Stimulated activated CD4-positive, alpha-beta T cell treated with anti-CD3 and anti-CD28 coated beads, Interleukin-1b, Interleukin-23, amount 100 ng/mL, for 1 hour (primary cell): ENCODE measurements at places on chromosomes 2 and 18.

GRCh38 chr2:230712443-230713330, at the start of gene CAB39:
TSS of gene CAB39 (plus strand) at chr2:230712842. CDS start at chr2:230760002, 47,160 bp downstream.
- peak; percentile 65 for DNase-seq

DNA sequence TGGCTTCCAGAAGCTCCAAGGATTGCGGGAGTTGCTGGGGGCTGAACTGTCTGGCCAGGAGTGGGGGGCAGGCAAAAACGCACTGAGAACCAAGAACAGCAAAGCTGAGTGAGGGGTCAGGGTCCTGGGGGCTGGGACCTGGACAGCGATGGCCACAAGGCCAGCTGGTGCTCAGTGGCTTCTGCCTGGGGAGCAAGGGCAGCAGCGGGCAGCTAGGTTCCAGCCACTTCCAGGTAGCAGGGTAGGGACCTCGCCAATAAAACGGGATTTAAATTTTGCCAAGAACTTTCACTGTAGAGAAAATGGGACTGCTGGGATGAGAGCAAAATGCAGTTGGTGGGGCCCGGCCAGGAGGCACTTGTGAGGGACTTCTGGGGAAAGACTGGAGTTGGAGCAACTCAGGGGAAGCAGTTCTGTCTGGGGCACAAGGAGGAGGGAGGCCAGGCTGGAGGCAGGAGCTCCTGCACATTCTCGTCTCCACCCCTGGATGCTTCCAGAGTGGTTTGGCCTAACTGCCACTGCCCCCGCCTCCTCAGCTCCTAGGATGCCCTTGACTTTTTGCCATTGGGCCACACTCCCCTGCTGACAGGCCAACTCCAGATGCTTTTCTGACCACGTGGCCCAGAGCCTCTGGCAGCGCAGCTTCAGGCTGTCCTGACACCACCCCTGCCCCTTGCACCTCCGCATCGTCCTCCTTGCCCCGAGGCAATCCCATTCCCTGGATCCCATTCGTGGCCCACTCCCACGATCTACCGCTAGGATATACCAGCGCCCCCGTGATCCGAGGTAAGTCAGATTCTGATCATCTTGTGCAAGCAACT, 5.5 kb upstream of the CCDC74A start:
- DNase-seq = no peak

- DNase-seq = no peak
Observed at GRCh38 chr2:100739735-100740432, 80.1 kb upstream of the NPAS2 start.

DNA sequence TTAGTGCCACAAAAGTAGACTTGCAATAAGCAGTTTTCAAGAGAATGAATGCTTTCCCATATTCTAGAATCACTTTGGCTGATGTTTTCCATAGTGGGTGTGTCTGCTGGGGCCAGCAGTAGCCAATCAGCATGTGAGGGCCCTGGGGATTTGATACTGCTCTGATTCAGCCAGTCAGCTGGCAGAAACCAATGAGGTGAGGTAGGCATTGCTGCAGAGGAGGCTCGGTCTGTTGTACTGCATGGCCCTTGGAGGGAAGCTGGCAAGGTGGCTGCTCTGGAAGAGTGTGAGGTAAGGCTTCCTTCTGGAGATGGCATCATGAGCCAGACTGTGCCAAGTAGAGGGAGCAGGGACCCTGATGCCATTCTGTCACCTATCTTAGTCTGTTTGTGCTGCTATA, 22.7 kb downstream of the TMEM87B start:
- no peak for DNase-seq

GRCh38 chr18:22193466-22193865, 24.1 kb downstream of the GATA6 start:
- no peak for DNase-seq

GRCh38 chr2:219124381-219125110, 36.1 kb downstream of the NHEJ1 start:
- no peak for DNase-seq

GRCh38 chr2:231634412-231634811, 41.7 kb downstream of the TEX44 start:
- no peak for DNase-seq

- no peak for DNase-seq
Observed at GRCh38 chr18:22149710-22150109, 19.7 kb upstream of the GATA6 start.

- no peak for DNase-seq
Observed at GRCh38 chr2:240926516-240927389, 20.6 kb downstream of the CROCC2 start.

DNA sequence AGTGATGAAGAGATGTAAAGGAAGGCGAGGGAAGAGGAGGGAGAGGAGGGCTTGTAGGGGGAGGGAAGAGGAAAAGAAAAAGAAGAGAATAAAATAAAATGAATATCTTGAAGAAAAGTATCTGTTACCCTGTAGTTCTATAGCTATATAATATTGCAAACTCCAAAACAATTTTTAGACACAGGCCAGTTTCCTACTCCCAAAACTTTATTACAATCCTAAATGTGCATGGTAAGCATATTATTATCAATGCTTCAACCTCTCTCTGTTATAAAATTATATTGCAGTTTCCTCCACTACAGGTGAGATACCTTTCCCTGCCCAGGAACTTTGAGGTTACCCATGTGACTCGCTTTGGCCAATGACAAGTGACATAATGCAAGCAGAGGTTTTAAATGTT, 1351.6 kb upstream of the NRXN1 start:
- DNase-seq = no peak

DNA sequence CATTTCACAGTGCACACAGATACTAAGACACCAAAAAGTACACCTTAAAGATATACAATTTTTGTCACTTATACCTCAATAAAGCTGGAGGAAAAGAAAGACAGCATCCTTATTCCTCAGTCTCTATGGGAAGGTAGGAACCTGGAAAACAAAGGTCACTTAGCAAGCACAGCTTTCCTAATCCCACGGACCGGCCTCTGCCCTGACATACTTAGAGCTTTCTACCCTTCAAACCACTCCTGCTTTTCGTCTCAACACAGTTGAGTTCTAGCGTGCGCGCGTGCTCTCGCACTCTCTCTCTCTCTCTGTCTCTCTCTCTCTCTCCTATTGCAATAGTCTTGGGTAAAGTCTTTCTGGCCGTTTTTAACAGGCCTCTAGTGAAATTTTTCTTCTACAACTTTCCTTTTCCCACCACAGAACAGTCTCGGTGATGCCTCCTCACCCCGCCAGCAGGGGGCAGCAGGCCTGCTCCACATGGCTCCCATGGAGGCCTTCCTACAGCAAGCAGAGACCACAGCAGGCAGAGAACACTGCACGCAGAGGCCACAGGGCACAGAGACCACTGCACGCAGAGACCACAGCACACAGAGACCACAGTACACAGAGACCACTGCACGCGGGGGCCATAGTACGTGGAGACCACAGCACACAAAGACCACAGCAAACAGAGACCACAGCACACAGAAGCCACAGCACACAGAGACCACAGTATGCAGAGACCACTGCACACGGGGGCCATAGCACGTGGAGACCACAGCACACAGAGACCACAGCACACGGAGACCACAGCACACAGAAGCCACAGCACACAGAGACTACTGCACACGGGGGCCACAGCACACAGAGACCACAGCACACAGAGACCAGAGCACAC, 106.9 kb downstream of the FBXO15 start:
- DNase-seq = peak; percentile 60

DNA sequence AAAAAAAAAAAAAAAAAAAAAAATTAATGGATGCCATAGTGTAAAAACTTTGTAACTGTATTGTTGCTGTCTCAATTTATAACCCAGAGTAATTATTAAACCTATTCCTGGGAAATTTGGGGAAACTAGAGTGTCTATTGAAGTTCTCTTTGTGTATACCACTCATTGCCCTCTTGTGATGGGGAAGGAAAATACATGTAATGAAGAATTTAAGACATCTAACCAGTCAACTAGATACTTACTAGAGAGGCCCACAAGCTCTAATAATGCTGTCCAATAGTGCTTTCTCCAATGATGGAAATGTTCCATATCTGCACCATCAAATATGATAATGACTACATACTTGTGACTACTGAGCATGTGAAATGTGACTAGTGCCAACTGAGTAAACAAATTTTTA, 168.5 kb upstream of the SLC39A10 start:
- no peak for DNase-seq

DNA sequence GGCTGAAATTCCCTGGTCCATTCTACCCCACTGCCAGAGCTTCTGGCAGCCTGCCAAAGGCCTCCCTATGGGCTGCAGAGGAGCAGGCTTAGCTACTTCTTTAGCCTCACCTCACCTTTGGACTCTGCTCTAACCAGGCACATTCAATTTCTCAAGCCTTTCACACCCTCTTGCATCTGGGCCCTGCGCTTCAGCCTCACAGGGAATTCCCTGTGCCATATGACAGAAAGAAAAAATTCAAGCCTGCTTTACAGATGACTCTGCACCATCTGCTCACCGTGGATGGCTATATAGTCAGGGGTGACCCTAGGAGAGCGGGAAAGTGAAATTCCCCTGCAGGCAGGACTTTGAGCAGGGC, 62.5 kb downstream of the REEP1 start:
- DNase-seq = no peak

DNA sequence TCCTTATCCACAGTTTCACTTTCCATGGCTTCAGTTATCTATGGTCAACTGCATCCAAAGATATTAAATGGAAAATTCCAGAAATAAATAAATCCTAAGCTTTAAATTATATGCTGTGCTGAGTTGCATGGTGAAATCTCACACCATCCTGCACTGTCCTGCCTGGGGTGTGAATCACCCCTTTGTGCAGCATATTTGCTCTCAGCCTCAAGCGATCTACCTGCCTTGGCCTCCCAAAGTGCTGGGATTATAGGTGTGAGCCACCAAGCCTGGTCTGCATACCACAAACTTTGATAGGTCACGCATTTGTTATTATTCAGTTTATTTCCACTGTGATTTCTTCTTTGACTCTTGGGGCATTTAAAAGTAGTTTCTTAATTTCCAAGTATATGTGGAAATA, 117.2 kb downstream of the SPIRE1 start:
- no peak for DNase-seq

DNA sequence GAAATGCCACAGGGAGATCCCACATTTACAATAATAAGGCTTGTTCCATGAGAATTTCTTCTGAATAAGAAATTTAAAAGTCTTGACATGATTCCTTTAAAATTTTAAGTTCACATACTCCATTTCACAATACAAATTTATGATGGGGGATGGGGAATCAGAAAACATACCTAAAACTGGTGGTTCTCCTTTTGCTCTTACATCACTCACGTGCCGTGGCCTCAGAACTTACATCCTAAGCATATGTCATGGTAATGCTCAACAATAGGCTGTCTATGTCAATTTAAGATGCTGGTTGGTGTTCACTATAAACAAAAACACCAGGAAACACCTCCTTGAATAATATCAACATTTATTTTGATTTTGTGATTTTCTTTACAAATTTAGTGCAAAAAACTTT, 12.8 kb downstream of the UPP2 start:
- DNase-seq = no peak

- no peak for DNase-seq
Observed at GRCh38 chr2:149331023-149331400, 625 bp downstream of the LYPD6 start.

GRCh38 chr2:207473049-207473930, 56.5 kb upstream of the CREB1 start:
- no peak for DNase-seq

- DNase-seq = no peak
Observed at GRCh38 chr2:45089554-45090261, 80.5 kb upstream of the SIX2 start.

DNA sequence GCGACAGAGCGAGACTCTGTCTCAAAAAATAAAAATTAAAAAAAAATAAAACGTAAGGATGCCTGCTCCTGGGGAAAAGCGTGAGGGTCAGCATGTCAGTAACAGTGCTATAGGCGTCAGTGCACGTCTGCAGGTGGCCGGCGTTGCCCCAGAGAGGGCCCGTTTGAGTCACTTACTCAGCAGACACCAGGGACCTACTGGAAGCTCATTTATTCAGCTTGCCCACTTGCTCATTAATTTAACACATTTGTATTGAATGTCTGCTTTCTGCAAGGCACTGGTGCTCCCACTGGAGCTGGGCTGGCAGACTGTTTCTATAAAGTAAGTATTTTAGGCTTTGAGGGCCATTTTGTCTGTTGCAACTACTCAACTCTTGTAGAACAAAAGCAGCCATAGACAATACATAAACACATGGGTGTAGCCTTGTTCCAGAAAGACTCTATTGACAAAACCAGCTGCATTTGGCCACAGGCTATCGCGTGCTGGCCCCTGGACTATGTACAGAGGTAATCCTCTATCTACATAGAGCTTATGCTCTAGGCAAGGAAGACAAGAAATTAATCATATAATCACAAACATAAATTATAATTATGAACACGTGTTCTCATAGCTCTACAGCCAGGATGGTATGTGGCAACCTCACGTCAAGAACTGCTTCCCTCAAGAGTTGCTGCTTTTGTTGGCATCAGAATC, 73.2 kb downstream of the KLHL29 start:
- DNase-seq = no peak

DNA sequence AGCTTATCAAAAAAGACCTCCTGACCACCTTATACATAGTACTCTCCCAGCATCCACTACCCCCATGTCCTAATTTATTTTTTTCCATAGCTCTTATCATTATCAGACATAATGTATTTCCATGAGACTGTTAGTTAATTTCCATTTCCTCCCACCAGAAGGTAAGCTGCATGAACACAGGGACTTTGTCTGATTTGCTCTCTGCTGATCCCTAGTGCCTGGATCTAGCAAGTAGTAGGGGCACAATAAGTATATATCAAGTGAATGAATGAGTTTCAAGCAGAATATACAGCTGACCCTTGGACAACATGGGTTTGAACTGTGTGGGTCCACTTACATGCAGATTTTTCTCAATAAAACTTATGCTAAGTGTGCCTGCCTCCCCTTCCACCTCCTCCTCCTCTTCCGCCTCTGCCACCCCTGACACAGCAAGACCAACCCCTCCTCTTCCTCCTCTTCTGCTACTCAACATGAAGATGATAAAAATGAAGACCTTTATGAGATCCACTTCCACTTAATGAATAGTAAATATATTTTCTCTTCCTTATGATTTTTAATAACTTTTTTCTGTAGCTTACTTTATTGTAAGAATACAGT, 53.8 kb downstream of the CTAGE1 start:
- DNase-seq = no peak

DNA sequence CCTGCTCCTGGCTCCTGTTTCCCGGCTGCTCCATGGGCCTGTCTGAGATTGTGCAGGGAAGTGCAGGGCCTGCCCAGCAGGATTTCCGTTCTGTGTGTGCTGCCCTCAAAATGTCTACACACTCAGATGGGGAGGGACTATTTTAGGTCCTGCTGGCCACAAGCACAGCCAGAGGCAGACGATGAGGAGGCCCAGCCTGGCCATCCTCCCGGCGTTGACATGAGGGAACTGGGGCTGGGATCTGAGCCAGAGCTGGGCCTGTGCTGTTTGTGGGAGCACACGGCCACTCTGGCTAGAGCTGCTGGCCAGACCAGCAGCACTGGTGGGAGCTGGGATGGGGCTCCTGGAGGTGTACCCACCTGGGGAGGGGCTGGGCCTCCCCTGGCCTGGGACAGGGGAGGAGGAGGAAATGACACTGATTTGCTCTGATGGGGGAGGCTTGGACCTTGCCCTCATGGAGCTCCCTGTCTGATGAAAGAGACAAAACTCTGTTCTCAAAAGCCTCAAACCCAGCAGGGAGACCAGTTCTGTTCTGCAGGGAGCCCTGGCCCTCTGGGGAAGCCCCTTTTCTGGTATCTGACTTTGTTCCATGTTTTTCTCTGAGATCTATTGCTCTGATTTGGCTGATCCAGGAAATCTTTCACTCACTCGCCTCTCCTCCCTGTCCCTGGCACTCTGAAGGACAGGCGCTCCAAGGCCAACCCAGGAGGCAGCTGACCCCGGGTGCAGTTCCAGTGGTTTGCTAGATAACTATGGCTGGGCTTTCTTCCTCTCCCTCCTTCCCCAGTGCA, 161.8 kb downstream of the DYSF start:
- no peak for DNase-seq

- DNase-seq = no peak
Observed at GRCh38 chr2:35428548-35428947, 927.0 kb upstream of the CRIM1 start.
